ENCODE measurements at places on chromosomes 3 and 15. TPM values are rescaled to one million over a fixed set of nuclear protein-coding genes. Genes with fewer than 3 reads are reported as not detected.

DNA sequence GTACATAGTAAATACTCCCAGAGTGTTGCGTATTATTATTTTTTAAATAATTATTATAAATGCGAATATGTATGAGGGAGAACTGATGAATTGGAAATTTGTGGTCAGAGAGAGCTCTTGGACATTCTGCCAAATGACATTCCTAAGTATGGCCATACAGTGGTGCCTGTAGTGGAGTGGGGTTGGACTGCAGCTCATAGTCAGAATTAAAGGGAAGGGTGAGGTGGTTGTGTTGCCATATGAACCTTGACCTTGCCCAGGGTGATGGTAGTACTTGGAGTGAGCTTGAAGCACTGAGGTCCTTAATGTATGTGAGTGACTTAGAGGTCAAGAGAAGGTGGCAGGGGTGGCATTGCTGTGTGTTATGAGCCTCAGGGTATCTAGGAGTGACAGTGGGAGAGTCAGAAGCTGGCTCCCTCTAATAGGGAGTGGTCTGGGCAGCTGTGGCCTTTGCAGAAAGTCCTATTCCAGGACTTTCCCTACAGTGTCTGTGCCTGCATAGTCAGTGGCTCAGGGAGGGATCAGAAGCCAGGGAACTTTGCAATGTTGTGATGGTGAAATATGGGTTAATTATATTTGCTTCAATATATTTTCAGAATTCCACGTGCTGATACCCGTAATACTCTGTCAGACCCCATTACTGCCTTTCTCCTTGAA, 26.2 kb downstream of the PDE8A start:
- DNase-seq, result no peak

DNA sequence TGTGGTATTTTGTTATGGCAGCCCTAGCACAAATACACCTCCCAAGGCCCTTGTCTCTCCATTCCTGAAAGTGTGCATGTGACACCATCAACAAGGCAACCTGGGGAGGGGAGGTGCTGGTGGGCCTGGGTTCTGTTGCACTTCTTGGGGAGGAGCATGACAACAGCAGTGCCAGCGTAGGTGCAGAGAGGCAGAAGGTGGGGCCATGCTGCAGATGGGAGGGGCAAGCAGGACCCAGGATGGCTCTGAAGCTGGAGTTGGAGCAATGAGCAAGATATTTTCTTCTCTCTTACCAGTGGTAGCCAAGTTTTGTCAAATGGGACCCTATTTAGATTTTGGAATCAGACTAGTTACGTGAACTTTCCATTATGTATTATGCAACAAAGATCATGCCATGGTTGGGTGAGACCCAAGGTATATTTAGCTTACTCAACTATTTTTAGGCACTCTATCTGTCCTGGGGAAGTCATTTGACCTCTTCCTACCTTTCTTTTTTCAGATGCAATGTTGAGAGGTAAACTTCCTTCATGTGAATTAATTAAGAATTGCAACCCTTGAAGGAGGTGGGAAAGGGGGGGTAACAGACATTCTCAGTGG, 3.4 kb downstream of the FYCO1 start:
- no peak for DNase-seq

DNA sequence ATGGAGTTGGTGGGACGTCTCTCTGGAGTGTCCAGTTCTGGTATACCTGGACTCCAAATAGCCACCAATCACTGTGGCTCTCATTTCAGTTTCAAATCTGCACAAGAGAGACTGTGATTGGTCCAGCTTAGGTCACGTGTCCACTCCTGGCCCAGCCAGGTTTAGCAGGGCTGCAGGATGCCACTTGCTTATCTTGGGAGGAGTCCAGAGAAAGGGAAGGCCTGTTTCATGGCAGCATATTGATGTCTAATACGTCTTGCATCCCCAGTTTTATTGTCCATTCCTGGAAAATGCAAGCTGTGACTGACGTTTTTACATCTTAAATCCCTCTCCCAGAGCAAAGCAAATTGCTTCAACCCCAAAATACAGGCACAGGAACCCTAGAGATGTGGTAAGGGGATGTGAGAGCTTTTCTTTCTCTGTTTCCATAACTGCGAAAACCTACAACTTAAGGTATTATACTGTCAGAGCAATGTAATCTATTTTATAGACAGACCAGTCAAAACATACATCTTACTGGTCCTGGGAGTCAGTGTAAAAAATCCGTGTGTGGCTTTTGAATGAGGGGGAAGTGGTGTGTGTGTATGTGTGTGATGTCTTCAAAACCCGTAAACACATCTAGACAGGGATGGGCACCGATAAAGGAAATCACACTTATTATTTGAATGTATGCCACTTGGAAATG, 274.4 kb downstream of the TLE3 start:
- DNase-seq, result peak; percentile 23

DNA sequence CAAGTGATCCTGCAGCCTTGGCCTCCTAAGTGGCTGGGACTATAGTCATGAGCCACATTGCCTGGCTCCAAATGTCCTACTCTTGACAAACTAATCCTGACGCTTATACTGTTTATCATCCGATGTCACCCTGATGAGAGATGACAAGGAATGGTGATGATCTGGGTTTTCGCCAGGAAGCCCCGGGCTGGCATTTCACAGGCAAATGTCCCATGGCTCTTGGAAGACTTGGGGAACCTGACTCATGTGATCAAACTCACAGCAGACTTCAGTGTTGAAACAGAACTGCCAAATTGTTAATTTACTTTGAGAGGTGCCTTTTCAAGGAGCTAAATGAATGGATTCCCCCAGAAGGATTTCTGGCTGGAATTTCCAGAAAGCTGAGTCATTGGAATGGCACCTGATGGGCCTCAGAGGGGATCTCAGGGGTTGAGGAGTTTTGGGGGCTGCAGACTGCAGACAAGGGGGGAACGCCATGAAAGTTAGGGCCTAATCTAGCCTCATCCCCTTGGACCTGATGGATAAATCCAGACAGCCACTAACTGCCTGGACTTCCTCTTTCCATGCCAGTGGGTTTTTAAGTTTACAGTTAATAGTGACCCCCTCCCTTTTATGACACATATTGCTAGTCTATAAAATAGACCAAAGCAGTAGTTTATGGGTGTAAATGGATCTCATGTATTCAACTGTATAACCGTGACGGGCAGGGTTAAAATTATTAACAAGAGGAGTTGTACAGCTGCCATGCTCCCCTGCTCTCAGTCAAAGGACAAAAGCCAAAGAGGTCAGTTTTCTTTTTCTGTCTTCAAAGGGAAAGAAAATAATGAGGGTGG, 146.6 kb downstream of the CHSY1 start:
- no peak for DNase-seq

GRCh38 chr3:171753665-171754408, 56.4 kb downstream of the PLD1 start:
- peak; percentile 48 for DNase-seq

GRCh38 chr3:123571264-123571972, 13.4 kb downstream of the HACD2 start:
- no peak for DNase-seq

DNA sequence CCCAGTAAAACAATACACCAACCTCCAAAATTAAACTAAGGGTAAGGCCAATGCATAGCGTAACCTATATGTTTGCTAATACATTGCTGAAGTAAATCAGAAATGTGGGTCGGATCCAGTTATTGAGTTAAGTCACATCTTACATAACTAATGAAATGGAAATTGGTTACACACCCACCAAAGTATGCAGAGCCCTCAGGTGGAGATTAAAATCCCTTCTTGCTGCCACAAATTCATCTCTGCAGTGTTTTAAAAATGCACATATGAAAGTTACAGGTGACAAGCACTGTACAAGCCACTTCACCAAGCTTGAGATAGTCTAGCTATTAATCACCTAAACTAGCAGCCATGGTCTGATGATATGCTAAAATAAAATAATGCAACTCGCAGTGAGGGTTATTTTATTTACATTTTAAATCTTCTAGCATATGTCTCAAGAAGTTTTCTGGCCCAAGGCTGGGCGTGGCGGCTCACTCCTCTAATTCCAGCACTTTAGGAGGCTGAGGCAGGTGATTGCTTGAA, 130.6 kb downstream of the AQP9 start:
- no peak for DNase-seq

DNA sequence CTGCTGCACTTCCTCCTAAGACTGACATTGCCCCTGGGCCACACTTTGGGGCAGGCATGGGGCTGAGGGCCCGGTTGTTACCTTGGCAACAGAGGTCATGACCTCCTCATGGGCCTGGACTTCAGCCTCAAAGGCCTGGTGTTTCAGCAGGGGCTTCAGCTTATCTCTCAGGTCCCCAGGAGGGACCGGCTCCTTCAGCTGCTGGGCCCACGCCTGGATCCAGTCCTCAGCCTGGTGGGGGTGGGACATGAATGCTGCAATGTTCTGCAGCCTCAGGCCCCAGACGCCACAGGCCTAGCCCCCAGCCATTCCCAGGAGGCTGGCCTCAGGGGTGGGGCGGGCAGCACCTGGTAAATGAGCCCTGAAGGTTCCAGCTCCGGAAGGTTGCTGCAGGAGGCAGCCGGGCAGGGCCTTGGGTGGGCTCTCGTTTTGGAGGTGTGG, 27.6 kb downstream of the SPTBN5 start:
- no peak for DNase-seq

- no peak for DNase-seq
Measured at GRCh38 chr3:53485675-53486403, 8.6 kb upstream of the CACNA1D start.

GRCh38 chr3:151477591-151478334, 16.9 kb upstream of the IGSF10 start:
- no peak for DNase-seq

- DNase-seq, result no peak
Measured at GRCh38 chr15:74265046-74265639, 29.0 kb downstream of the CCDC33 start.

- DNase-seq, result no peak
Measured at GRCh38 chr3:174023421-174023820, 625.9 kb downstream of the NLGN1 start.

Gene CHRFAM7A
- total RNA-seq, result 0.90 TPM

Gene ABI3BP
- 0.64 TPM for total RNA-seq

Gene LRRIQ4
- not detected for total RNA-seq

Gene TIMP4
- total RNA-seq, result 0.52 TPM

Gene TMEM158
- total RNA-seq, result 8.3 TPM

Gene GRAMD1C
- 0.23 TPM for total RNA-seq
